ENCODE measurements at places on chromosomes 6 and 20. TPM values are rescaled to one million over a fixed set of nuclear protein-coding genes. Genes with fewer than 3 reads are reported as not detected.

The ADGRG6 gene
- total RNA-seq: 7.1 TPM

The ZSCAN23 gene
- not detected for total RNA-seq

The ZC2HC1B gene
- not detected for total RNA-seq

The PRSS16 gene
- not detected for total RNA-seq

- no peaks in the 10 kb centered on the region for H3K36me3 ChIP-seq
- DNase-seq: no peak
- H3K4me3 ChIP-seq: no peak overlapping the region
- no peaks in the 10 kb centered on the region for H3K4me1 ChIP-seq
- H3K27ac ChIP-seq: no peak overlapping the region
- H3K27me3 ChIP-seq: no peaks in the 10 kb centered on the region
Observed at GRCh38 chr20:52011093-52011492, 180.5 kb downstream of the ZFP64 start.

DNA sequence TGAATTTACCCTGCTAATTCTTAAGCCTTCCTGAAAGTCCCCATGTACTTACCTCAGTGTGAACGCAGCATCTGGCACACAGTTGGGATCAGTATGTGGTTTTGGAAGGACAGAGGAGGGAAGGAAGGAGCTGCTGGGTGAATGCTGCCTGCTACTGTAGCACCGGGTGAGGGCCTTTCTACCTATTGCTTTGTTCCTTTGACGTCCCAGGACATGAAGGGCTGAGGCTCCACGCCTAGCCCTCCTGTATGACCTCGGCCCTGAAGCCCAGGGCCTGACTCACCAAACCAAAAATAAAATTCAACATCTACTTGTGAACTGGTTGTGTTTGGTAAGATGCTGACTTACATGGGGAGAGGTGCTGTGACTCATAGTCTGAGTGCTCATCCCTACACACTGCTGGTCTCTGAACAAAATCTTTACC is 51.1 kb downstream of the ARID1B start:
- H3K27me3 ChIP-seq: no peaks in the 10 kb centered on the region
- no peaks in the 10 kb centered on the region for H3K36me3 ChIP-seq
- peak overlapping the region; percentile 73 for H3K27ac ChIP-seq
- no peaks in the 10 kb centered on the region for H3K4me1 ChIP-seq

The RAET1L gene
- not detected for total RNA-seq

The MYT1 gene
- not detected for total RNA-seq

- H3K4me1 ChIP-seq: no peaks in the 10 kb centered on the region
- H3K27ac ChIP-seq: peak within 1 kb of the TSS; percentile 91
- H3K4me3 ChIP-seq: peak within 1 kb of the TSS; percentile 61
- H3K27me3 ChIP-seq: no peaks in the 10 kb centered on the region
Observed at GRCh38 chr6:127118298-127119101, at the start of gene RSPO3. TSS of gene RSPO3 (plus strand) at chr6:127118671. CDS start at chr6:127119193, 522 bp downstream.

The SLC32A1 gene
- total RNA-seq: not detected

DNA sequence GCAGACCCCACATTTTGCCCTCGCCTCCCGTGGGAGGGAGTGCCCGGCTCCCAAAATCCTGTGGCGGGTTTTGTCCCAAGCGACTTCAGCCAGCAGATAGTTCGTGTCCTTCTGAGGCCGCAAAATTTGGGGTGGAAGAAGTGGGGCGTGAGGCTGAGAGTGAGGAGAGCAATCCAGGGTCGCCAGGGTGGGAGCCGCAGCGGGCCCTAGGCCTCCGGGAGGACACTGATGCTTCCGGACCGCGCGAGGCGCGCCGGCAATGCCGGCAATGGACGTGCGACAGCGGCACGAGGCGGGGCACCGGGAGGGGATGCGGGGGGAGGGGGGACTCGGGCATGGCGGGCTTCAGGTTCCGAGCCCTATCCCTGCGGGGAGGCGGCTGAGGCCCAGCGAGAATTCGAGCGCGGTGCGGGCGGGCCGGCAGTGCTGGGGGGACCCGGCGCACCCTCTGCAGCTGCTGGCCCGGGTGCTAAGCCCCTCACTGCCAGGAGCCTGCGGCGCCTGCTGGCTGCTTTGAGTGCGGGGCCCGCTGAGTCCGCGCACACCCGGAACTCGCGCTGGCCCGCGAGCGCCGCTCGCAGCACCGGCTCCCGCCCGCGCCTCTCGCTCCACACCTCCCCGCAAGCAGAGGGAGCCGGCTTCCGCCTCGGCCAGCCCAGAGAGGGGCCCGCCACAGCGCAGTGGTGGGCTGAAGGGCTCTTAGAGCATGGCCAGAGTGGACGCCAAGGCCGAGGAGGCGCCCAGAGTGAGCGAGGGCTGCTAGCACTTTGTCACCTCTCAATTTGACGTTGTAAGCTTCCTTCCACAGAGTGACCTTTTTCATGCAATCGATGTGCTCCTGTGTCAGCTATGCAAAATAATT is 143.8 kb downstream of the LPA start:
- peak overlapping the region; percentile 68 for H3K27ac ChIP-seq
- H3K27me3 ChIP-seq: no peaks in the 10 kb centered on the region
- DNase-seq: peak; percentile 82
- peak overlapping the region; percentile 55 for H3K4me3 ChIP-seq

- H3K27ac ChIP-seq: no peak overlapping the region
- H3K36me3 ChIP-seq: no peaks in the 10 kb centered on the region
- DNase-seq: no peak
Observed at GRCh38 chr6:167095888-167096287, 27.0 kb upstream of the CCR6 start.

DNA sequence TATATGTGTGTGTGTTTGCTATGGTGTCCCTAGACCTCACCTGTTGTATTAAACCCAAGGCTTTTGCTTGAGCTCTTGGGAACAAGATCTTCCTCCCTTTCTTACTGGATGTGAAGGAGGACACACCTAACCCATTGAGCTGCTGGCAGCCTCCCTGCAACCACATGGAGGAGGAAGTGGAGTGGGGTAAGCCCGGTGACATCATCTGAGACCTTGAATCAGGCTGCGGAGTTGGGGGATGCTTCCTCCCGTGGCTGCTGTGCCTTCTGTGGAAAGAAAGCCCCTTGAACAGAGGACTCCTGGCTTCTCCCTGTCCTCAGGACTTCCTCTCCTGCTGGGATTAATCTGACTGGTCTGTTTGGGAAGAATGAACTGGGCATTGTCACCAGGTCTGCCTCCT is 3.3 kb downstream of the CST11 start:
- H3K4me3 ChIP-seq: no peak overlapping the region
- no peak for DNase-seq
- H3K4me1 ChIP-seq: no peaks in the 10 kb centered on the region
- no peaks in the 10 kb centered on the region for H3K36me3 ChIP-seq

DNA sequence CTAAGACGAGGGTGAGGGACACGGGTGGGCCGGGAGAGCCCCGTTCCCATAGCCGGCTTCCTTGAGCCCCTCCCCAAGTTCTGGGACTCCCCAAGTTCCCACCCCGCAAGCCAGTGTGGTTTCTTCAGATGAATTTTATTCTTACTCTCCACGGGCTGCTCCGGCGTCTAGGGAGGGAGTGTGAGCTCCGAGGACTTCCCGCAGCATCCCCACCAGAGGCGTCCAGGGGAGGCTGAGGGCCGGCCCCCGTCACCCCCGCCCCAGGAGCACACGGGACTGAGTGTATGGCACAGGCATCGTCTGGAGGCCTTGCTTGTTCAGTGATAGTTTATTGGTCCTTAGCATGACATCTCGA is 10.0 kb upstream of the SLC4A11 start:
- H3K27ac ChIP-seq: no peak overlapping the region
- no peaks in the 10 kb centered on the region for H3K36me3 ChIP-seq
- H3K4me1 ChIP-seq: no peaks in the 10 kb centered on the region
- H3K4me3 ChIP-seq: no peak overlapping the region
- no peaks in the 10 kb centered on the region for H3K27me3 ChIP-seq

DNA sequence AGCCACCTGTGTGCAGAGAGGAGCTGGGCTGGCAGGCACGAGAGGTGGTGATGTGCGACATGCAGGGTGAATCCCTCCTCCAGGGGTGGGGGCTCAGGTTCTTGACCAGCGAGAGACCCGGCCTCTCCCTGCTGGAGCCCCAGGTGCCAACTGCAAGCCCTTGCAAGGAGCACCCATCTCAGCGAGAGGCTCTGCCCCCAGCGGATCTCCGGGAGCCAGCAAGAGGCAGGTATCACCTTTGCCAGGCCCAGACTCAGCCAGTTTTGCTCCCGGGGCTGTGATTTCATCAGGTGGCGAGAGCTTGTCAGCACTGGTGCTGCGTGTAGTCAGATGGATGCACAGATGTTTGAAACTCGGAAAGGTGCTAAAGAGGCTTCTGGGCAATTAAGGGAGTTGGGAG is 87.7 kb downstream of the TFAP2C start:
- H3K27ac ChIP-seq: no peak overlapping the region
- H3K36me3 ChIP-seq: no peaks in the 10 kb centered on the region
- no peak for DNase-seq

- DNase-seq: no peak
- H3K27ac ChIP-seq: no peak overlapping the region
- no peaks in the 10 kb centered on the region for H3K27me3 ChIP-seq
- no peaks in the 10 kb centered on the region for H3K36me3 ChIP-seq
- H3K4me1 ChIP-seq: no peaks in the 10 kb centered on the region
- no peak overlapping the region for H3K4me3 ChIP-seq
Observed at GRCh38 chr6:42331019-42331418, 113.4 kb upstream of the MRPS10 start.

DNA sequence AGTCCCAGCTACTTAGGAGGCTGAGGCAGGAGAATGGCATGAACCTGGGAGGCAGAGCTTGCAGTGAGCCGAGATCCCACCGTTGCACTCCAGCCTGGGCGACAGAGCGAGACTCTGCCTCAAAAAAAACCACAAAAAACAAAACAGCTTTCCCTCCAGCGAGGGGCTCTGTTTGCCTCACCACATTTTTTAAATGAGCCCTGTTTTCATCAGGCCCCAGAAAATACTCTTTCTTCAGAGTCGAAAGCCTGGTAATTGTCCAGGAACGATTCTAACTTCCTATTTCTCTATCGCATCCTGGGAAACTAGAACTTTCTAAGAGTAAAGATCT is 12.2 kb downstream of the MTG2 start:
- H3K4me3 ChIP-seq: no peak overlapping the region
- H3K27me3 ChIP-seq: no peaks in the 10 kb centered on the region
- no peaks in the 10 kb centered on the region for H3K36me3 ChIP-seq
- DNase-seq: no peak
- H3K27ac ChIP-seq: no peak overlapping the region

The ME1 gene
- 1.0 TPM for total RNA-seq

GRCh38 chr6:55137929-55138693 is 36.2 kb upstream of the HCRTR2 start:
- no peak for DNase-seq
- H3K4me3 ChIP-seq: no peak overlapping the region
- no peaks in the 10 kb centered on the region for H3K27me3 ChIP-seq
- no peaks in the 10 kb centered on the region for H3K4me1 ChIP-seq
- H3K27ac ChIP-seq: no peak overlapping the region
- no peaks in the 10 kb centered on the region for H3K36me3 ChIP-seq

GRCh38 chr20:6693178-6693807 is 74.2 kb upstream of the BMP2 start:
- no peak for DNase-seq
- no peaks in the 10 kb centered on the region for H3K36me3 ChIP-seq
- no peaks in the 10 kb centered on the region for H3K27me3 ChIP-seq
- no peak overlapping the region for H3K27ac ChIP-seq
- H3K4me3 ChIP-seq: no peak overlapping the region
- H3K4me1 ChIP-seq: no peaks in the 10 kb centered on the region

The MUC22 gene
- total RNA-seq: not detected

Data from uterus (tissue), 4 donors.